ENCODE measurements at places on chromosomes 5 and 9. TPM values are rescaled to one million over a fixed set of nuclear protein-coding genes. Genes with fewer than 3 reads are reported as not detected.

Gene FOXD4L6
- not detected for total RNA-seq

Gene TNC
- total RNA-seq: 32.6 TPM

GRCh38 chr5:132260714-132261551 lies 3.4 kb downstream of the PDLIM4 start:
- DNase-seq: peak; percentile 91

DNA sequence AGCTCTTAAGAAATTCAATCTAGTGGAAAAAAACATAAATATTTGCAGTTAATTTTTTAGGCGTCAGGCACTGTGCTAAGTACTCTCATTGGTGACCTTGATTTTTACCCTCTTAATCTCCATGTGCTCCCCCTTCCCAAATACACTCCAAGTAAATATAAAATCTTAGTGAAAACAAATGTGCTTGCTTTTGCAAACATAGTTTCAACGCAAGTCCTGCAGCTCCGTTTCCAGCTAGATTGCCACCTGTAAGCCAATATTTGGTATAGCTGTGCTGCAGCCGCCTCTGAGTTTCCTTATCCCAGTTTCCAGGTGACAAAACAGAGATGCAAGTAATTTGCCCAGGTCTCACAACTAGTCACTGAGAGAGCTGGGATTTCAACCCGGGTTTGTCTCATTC lies 1.9 kb upstream of the MTMR12 start:
- DNase-seq: no peak

Gene HRCT1
- 5.2 TPM for total RNA-seq

DNA sequence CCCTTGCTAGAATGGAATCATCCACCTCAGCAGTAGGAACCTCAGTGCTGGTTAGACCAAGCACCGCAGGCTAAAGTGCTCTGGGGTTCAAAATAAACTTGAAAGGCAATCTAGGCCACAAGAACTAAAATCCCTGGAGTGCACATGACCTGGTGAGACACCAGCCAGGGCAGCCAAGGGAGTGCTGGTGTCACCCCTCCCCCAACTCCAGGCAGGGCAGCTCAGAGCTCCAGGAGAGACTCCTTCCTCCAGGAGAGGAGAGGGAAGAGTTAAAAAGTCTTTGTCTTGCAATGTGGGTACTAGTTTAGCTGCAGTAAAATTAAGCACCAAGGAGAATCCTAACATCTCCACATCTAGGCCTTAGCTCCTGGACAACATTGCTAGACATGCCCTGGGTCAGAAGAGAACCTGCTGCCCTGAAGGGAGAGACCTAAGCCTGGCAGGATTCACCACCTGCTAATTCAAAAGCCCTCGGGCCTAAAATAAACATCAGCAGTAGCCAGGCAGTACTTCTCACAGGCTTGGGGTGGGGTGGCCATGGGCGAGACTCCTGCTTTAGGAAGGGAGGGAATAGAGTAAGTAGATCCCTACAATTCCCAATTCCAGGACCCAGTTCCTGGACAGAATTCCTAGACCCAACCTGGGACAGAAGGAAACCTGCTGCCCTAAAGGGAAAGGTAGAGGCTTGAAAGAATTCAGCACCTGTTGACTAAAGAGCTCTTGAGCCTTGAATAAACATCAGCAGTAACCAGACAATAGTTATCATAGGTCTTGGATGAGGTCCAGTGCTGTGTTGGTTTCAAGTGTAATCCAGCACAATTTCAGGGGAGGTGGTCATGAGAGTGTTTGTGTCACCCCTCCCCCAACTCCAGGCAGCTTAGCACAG lies 25.8 kb downstream of the UGT3A2 start:
- DNase-seq: no peak

- no peak for DNase-seq
These were observed 202.1 kb downstream of the EBF1 start for GRCh38 chr5:158897444-158898160.

Gene PCDHA10
- 1.8 TPM for total RNA-seq

GRCh38 chr5:116669261-116670031 lies 94.8 kb upstream of the SEMA6A start:
- no peak for DNase-seq

Gene CCDC152
- total RNA-seq: 0.45 TPM

- no peak for DNase-seq
These were observed 290.6 kb downstream of the PIK3R1 start for GRCh38 chr5:68505917-68506860.

GRCh38 chr9:37036776-37037502 lies 2.9 kb upstream of the PAX5 start:
- no peak for DNase-seq

Gene CNTFR
- 116 TPM for total RNA-seq

DNA sequence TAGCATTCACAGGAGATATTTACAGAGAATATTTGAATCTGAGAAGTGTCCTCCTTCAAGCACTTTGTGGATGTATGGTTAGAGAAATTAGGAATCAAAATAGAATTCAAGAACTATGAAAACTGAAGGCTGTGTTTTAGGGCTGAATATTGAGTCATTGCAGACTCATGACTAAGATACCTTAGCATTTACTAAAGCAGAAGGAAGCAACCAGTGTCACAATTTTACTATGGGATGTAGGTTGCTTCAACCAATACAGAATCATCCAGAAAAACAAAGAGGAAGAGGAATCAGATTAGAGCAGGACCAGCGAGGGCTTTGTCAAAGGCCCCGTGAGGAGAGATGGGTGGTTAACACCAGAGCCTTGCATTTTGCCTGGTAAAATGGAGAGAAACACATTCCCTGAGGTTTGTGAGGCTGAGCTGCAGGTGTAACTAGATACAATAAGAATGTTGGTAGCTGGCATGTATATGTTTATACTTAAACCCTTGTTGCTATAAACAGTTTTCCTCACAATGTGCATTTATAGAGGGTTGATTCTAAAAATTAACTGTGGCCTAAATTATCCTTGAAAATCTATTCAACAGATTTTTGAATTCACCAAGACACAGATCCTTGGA lies 518.1 kb downstream of the AGTPBP1 start:
- DNase-seq: no peak

Gene TLE1
- 115 TPM for total RNA-seq

Gene IFNK
- total RNA-seq: not detected

- DNase-seq: no peak
These were observed 103.2 kb downstream of the USP20 start for GRCh38 chr9:129938291-129938979.

DNA sequence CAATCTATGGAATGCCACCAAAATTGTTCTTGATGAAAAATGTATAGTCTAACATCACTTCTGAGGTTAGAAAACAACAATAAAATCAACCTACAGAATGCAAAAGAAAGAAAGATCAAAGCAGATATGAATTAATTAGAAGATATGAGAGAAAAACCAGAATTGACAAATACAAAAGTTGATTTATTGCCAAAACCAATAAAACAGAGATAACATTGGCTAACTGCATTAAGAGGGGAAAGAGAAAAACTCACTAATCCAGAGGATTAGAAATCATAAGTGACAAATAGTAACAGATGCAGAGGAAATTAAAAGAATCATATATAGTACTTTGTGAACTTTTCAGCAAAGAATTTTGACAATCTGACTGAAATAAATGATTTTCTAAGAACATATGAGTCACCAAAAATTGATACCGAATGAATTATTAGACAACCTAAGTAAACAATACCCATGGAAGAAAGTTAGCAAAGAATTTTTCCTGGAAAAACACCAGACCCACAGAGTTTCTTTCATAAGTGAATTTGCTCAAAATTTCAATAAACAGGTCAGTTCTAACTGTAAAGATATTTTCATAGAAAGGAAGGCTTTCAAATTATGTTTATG lies 167.7 kb downstream of the AOPEP start:
- DNase-seq: no peak

GRCh38 chr5:83844449-83845068 lies 123.9 kb upstream of the HAPLN1 start:
- no peak for DNase-seq

Gene PCDHB5
- 1.5 TPM for total RNA-seq

GRCh38 chr9:73264631-73265030 lies 113.0 kb downstream of the ANXA1 start:
- DNase-seq: no peak

DNA sequence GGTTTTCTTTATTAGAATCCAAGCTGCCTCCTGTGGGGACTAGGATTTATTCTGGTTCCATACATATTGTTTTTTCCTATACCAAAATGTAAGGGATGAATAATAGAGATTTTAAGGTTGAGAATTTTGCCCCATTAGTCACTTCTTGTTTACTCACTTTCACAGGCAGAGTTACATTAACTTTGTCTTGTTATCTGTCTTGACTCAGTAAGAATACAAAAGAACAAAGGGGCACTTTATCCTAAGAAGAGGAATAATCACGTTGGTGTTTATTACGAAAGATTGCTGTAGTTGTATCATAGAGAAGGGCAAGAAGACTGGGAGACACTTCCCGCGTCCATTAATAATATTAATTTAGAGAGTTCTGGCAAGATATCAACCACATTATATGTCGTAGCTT lies 599.7 kb upstream of the FTMT start:
- no peak for DNase-seq

Gene NPR2
- total RNA-seq: 23.2 TPM

Gene LOX
- 46.3 TPM for total RNA-seq

- no peak for DNase-seq
These were observed 45.9 kb upstream of the MAN2A1 start for GRCh38 chr5:109643791-109644350.

DNA sequence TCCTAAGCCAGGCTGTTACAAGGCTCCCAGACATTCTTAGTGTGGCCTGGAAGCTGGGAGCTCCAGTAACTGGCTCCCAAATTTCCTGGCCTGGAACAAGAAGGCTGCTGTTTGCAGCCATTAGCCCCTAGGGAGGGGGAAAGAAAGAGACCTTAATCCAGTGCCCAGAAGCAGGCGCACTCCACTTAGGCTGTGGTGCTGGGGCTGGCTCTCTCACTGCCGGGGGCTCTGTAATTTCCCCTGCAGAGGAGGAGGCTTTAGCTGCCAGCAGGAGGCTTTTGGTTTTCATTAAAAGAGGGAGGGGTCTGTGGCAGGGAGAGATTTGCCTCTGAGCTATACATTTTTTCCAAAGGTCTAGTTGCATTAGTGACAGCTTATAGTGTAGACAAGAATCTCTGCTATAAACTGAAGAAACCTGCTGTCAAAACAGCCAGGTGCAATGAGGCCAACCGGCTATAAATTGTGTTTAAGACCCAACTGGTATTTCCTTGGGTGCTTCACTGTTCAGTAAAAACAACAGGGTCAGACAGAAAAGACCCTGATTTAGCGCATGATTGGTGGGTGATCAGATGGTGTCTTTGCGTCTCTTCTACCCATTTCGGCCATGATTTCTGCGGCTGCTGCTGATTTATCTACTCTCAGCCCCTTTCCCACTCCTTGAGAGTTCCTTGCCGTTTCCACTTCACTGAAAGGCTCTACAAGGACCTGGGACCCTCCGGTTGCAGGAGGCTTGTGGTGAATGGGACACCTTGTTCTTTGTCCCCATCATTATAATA lies 254.6 kb downstream of the AOPEP start:
- DNase-seq: no peak

DNA sequence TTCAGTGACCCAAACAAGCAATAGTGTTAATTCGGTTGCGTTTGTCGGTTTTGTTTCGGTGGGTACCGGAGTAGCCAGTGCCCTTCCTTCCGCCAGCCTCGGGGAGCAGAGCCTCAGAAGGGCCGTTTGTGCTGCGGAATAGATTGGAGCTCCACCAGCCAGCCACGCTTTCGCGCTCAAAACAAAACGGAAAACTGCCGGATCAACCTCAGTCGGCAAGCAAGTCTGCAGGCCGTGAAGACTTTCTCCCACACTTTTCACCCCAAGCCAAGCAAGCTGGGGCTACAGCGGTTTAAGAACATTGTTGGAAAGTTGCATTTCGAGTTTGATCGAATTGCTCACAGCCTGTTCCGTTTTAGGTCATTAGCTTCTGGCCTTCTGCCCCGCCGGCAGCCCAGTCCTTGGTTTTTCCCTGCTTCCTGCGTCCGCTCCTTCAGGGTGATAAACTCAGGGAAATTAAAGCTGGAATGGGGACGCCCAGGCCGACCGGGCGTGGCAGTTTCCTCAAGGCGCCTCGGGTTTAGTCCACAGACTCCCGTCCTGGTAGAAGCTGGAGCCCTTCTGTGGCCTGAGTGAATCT lies 803 bp upstream of the CCNO start:
- no peak for DNase-seq

DNA sequence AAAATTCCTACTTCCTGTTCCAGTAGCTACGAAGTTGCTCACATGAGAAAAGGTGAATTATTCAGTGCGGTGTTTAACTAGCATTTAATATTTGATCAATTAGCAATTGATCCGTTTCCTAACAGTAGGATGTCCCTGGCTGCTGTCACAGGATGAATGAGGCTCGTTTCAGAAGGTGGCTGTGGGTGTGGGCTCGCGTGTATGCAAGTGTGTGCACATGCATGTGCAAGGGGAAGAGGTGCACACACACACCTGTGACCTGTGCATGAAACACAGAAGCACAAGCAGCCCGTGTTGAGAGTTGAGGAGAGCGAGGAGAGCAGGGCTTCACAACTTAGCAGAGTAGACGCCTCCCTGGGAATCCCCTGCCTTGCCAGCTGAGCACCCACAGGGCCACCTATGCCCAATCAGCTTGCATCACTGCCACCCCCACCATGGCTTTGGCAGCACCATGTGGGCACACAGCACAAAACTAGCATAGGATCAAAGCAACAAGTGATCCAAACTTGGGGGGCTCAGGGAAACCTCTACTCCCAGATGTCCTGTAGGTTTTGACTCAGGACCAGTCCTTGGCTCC lies 107.2 kb downstream of the C5orf15 start:
- DNase-seq: peak; percentile 64

DNA sequence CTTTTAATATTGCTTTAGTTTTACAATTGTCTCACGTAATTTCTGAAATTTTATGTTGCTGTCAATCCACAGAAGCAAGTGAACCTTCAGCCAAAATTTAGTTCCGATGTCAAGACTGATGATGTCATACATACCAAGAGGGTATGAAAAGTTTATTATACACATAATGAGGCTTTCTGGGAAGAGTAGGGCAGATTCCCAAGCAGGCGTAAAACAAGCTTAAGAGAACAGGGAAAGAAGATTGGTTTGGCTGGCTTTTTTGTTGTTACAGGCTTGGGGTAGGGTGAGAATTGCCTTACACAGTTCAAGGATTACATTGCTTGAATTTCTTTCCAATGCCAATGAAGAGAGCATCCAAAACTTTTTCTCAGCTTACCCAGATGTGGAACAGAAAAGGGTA lies 1962.9 kb upstream of the CDH6 start:
- DNase-seq: no peak
